ENCODE measurements at places on chromosomes 1 and 21. TPM values are rescaled to one million over a fixed set of nuclear protein-coding genes. Genes with fewer than 3 reads are reported as not detected.

Gene KRTAP19-1
- not detected for total RNA-seq

Gene FCMR
- 4.7 TPM for total RNA-seq

Gene RPS6KC1
- total RNA-seq, result 13.8 TPM

Gene ICOSLG
- 0.90 TPM for total RNA-seq

Gene EXOC8
- 13.6 TPM for total RNA-seq

Gene PADI3
- not detected for total RNA-seq

Gene CR2
- not detected for total RNA-seq

Gene ZBTB21
- 5.5 TPM for total RNA-seq

- no peaks in the 10 kb centered on the region for H3K4me1 ChIP-seq
- DNase-seq, result no peak
- no peak overlapping the region for H3K27ac ChIP-seq
- H3K4me3 ChIP-seq, result no peak overlapping the region
These were observed 241.0 kb downstream of the PTPRC start for GRCh38 chr1:198879711-198880306.

GRCh38 chr1:93701629-93702028 is 20.0 kb upstream of the BCAR3 start:
- peak overlapping the region; percentile 72 for H3K27ac ChIP-seq
- DNase-seq, result no peak
- H3K27me3 ChIP-seq, result no peaks in the 10 kb centered on the region
- H3K4me1 ChIP-seq, result peaks cover 25% of the 10 kb centered on the region
- H3K36me3 ChIP-seq, result no peaks in the 10 kb centered on the region

DNA sequence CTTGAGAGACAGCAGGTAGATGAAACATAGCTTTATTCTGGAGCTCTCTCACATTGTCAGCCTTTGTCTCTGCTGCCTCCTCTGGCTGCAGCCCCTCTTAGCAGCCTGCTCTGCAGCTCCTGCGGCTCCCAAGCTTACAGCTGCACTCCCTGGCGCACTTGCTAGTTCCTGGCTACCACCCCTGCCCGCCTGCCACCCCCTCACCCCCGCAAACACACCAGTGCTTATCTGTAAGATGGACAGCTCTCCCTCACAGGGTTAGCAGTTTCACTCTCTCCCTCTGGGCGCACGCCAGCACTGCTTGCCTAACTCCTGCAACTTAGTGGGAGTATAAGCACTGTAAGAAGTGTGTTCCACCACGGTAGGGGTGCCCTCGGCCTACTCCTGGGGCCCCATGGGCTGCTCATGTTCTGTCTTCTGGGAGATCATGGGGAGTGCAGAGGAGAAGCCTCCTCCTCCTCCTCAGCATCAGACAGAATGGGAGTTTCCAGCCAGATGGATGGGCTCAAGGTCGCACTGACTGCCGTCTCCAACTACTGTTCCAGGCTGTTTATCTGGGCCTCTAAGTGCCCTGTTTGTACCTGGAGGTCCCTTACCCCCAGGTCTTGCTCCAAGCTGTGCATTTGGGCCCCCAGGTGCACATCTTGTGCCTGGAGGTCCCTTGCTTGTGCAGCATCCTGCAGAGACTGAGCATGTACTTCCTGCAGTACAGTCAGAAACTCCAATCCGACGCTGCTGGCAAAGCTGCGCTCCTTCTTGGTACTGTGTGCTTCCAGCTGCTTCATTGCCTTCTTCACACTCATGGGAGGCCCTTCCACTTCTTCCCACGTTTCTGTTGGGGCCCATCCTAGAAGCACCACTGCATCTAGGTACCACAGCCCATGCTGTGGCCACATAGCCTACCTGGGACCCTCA is 1388.1 kb downstream of the AMY1C start:
- H3K4me1 ChIP-seq, result no peaks in the 10 kb centered on the region
- peak; percentile 11 for DNase-seq
- no peak overlapping the region for H3K4me3 ChIP-seq
- no peaks in the 10 kb centered on the region for H3K36me3 ChIP-seq
- H3K27ac ChIP-seq, result no peak overlapping the region

- no peaks in the 10 kb centered on the region for H3K27me3 ChIP-seq
- H3K36me3 ChIP-seq, result peaks cover 3% of the 10 kb centered on the region
- peaks cover 39% of the 10 kb centered on the region for H3K4me1 ChIP-seq
- peak within 1 kb of the TSS; percentile 78 for H3K4me3 ChIP-seq
These were observed at the start of gene MAP7D1 for GRCh38 chr1:36155408-36156328. MAP7D1 (plus strand) TSS chr1:36156160; CDS start chr1:36156418, 258 bp downstream.

DNA sequence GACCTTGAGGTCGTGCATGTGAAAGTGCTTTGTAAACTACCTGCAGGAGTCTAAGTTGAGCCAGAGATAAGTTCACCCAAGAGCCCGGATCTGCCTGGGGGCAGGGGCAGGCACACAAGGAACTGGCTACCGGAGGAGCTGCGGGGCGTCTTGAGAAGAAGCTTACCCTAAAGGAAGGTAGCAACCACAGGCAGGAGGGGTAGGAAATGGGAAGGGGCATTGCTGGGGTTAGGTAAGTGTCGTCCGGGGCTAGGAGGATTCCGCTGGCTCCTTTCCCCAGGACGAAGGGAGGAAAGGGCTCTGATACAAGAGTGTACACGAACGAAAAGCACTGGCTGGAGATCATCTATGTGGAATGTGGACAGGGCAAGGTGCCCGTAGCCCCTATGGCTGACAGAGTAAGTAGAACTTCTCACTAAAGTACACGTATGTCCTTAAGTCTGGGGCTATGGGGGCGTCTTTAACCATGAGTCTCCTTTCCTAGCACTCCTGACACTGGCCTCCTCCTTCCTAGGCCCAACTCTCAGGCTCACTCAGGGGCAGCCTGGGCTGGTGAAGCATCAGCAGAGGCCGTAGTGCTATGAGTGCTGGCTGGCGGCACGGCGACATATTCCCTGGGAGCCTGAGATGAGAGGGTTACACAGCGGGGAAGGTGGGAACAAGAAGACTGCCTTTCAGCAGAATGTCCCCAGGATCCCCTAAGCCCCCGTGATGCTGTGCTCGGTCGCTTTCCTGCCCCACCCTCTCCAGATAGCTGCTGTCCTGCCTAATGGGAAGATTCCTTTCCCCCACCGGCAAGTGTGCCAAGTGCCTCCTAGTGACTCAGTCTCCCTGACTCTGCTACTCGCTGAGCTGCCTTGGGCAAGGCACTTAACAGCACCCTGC is 9.1 kb upstream of the GALNT2 start:
- H3K4me3 ChIP-seq, result no peak overlapping the region
- no peaks in the 10 kb centered on the region for H3K27me3 ChIP-seq
- H3K36me3 ChIP-seq, result no peaks in the 10 kb centered on the region
- DNase-seq, result no peak

DNA sequence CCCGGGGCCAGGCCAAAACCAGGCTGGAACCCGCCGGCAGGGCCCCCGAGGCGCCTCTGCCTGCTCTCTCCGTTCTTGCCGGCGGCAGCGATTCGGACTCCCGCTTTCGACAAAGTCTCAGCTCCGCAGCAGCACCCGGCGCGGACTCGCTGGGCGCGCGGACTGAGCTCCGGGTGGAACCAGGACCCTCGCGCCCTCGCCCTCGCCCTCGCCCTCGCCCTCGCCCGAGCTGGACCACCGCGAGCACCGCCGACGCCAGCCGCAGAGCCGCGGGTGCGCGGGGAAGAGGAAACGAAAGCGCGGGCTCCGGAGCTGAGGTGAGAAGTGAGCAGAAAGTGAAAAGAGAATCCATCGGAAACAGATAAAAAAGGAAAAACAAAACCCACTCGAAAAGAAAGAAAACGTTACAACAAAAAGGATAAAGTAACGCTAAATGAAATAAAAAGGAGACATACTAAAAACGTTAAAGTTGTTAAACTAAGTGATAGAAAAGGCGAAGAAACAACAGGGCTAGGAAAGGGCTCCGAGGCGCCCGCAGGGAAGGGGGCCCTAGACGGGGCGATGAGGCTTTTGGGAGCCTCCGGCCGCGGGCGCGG is 64.9 kb downstream of the MEF2D start:
- no peaks in the 10 kb centered on the region for H3K36me3 ChIP-seq
- H3K4me1 ChIP-seq, result no peaks in the 10 kb centered on the region
- peaks cover 100% of the 10 kb centered on the region for H3K27me3 ChIP-seq
- peak overlapping the region; percentile 34 for H3K4me3 ChIP-seq
- H3K27ac ChIP-seq, result no peak overlapping the region

- no peak overlapping the region for H3K27ac ChIP-seq
- H3K4me1 ChIP-seq, result no peaks in the 10 kb centered on the region
- no peak overlapping the region for H3K4me3 ChIP-seq
- no peak for DNase-seq
- no peaks in the 10 kb centered on the region for H3K27me3 ChIP-seq
- H3K36me3 ChIP-seq, result no peaks in the 10 kb centered on the region
These were observed 575.5 kb downstream of the PTPRU start for GRCh38 chr1:29811727-29812407.

DNA sequence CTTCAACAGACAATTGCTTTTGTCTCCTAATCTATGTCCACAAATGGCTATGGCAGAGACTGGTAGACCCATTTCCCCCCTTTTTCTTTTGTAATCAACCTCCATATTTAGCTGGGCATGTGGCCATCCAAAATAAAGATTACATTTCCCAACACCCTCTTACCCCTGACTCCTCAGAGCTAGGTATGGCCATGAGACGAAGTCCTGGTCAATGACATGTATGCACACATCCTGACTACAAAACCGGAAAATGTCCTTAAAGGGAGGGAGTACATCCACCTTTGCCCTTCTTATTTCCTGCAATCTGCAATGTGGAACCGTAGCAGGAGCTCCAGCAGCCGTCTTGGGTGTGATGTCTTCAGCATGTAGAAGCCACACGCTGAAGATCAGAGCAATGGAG is 36.2 kb upstream of the RCSD1 start:
- H3K27ac ChIP-seq, result no peak overlapping the region
- DNase-seq, result no peak
- H3K27me3 ChIP-seq, result no peaks in the 10 kb centered on the region
- H3K4me1 ChIP-seq, result no peaks in the 10 kb centered on the region
- H3K36me3 ChIP-seq, result no peaks in the 10 kb centered on the region

DNA sequence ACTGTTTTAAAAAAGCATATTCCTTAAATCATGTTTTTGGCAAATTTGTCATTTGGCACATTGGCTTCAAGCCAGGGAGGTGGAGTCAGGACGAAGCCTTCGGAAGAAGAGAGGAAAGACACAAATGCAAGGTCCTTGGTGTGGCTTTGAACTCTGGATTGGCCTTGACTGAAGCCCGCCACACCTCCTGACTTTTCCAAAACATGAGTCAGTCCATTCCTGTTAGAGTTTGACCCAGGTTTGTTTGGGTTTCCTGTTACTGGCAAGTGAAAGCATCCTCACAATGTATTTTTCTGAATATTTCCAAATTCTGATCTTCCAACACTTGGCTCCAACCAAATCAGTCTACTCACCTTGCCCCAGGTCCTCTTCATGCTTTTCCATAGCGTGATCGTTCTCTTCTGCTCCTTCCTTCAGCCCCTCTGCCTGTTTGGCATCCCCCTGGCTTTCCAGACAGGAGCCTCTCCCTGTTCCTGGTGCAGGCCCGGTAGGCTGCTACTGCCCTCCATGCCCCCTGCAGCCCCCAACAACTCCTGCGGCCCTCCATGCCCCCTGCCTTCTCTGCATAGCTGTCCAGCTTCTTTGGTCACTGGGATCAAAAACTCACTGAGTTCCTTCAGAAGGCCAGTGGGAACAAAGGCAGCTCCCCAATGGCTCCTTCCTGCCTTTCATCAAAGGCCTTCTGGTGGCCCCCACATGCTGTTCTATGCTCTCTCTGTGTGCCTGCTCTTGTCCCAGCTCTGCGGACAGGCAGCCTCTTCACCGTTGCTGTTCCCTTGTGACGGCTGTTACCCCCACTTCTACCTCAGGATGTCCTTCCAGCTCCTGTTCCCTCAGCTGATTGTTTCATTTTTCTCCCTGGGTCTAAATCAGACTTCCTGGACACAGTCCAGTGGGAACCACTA is 30.4 kb upstream of the SLC30A1 start:
- H3K4me1 ChIP-seq, result peaks cover 28% of the 10 kb centered on the region
- no peak overlapping the region for H3K4me3 ChIP-seq
- no peaks in the 10 kb centered on the region for H3K36me3 ChIP-seq
- no peak for DNase-seq
- H3K27me3 ChIP-seq, result no peaks in the 10 kb centered on the region

- no peak overlapping the region for H3K27ac ChIP-seq
- no peak overlapping the region for H3K4me3 ChIP-seq
- no peaks in the 10 kb centered on the region for H3K4me1 ChIP-seq
- no peak for DNase-seq
- no peaks in the 10 kb centered on the region for H3K36me3 ChIP-seq
These were observed 168.9 kb upstream of the C21orf91 start for GRCh38 chr21:17988102-17988437.
